ENCODE measurements at places on chromosomes 5 and 9. TPM values are rescaled to one million over a fixed set of nuclear protein-coding genes. Genes with fewer than 3 reads are reported as not detected.

DNAJA1 gene
- 136 TPM for total RNA-seq

PCSK5 gene
- 1.7 TPM for total RNA-seq

FAM81B gene
- total RNA-seq: not detected

CCDC107 gene
- total RNA-seq: 18.1 TPM

BARX1 gene
- total RNA-seq: not detected

MARVELD2 gene
- total RNA-seq: 2.3 TPM

SCGB3A1 gene
- not detected for total RNA-seq

STC2 gene
- 157 TPM for total RNA-seq

PIP5K1B gene
- total RNA-seq: under 0.01 TPM

FGF10 gene
- total RNA-seq: not detected
